ENCODE measurements at places on chromosomes 5 and 9.

- DNase-seq = no peak
These were observed 29.1 kb downstream of the TSPAN17 start for GRCh38 chr5:176676361-176676824.

DNA sequence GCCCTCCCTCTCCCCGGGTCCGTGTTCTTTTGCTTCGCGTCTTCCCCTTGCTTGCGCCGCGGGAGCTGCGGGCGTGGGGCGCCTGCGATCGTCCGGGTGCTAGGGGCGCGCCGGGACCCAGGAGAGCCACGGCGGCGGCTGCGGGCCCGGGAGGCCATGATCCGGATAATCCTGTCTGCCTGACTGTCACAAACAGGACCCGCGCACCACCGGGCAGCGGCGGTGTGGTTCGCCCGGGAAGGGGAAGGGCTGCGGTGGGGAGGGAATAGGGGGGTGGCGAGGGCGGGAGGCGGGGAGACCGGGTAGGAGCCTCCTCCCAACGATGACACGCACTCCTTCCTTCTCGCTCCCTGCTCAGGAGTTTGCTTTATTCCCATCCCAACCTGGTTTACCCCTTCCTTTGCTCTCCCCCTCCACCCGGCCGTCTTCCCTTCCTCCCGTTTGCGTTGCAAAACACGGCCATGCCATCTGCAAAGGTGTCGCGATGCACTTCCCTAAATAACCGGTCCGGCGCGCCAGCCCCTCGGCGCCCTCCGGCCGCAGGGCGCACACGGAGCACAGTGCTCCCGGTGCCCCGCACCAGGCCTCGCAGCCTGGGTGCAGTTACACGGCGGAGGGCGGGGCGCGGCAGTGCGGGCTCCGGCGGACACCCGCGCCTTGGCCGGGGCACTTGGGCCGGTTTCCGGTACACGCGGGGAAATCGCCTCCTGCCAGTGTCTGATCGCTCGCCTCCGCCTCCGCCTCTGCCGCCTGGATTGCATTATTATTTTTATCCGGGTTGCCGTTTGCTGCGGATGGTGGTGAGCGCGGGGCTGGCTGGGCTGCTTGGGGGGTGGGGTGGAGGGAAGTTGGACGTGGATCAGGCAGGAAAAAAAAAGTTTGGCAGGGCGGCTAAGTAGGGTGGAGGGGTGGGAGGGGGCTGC is 1.5 kb downstream of the SMARCA2 start:
- DNase-seq = peak; percentile 74

DNA sequence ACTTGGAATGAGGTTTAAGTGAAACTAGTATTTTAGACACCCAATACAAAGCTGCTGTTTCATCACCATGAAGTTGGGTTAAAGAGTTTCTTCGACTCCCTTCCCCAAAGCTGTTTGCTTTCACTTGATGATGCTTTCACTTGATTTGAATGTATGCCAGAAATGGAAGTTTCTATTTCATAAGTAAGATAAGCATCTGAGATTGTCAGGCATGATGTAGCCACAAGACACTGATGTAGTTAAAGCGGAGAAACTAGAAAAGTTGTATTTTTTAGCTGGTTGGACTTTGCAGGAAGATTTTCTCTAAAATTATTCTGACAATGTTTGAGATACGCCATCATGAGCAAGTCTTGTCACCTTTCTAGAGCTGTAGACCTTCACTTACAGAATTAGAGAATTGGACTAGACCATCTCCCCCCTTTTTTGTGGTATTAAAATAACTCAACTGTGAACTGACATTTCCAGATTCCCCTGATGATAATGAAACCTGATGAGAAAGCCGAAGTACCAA is 20.0 kb downstream of the MOCS2 start:
- no peak for DNase-seq

GRCh38 chr9:33795281-33795680 is at the start of gene PRSS3:
Gene PRSS3 (plus strand): TSS chr9:33795561. CDS start chr9:33795574, 13 bp downstream.
- DNase-seq = peak; percentile 67

DNA sequence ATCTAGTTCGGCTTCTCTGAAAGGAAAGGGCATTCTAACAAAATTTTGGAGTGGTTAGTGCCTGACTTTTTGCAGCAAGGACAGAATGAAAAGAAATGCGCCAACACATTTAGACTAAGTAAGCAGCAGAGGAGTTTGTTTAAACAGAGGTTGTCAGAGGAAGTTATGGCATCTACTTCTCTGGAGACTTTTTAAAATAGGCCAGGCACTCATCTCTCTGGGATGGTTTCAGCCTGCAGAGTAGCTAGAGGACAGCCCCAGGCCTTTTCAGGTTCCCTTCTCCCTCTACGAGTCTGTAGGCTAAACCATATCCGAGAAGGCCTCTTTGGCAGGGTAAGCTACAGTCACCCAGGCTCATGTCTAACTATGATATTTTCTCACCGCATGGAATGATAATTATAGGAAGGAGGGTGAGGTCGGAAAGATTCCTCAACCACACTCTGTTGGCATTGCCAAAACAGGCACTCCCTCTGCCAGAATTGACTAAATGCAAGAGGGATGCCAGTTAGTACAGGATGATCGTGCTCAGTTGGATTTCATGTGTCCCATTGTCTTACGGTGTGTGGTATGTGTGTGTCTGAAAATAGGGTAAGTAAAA is 1.4 kb upstream of the CTXN3 start:
- peak; percentile 79 for DNase-seq

DNA sequence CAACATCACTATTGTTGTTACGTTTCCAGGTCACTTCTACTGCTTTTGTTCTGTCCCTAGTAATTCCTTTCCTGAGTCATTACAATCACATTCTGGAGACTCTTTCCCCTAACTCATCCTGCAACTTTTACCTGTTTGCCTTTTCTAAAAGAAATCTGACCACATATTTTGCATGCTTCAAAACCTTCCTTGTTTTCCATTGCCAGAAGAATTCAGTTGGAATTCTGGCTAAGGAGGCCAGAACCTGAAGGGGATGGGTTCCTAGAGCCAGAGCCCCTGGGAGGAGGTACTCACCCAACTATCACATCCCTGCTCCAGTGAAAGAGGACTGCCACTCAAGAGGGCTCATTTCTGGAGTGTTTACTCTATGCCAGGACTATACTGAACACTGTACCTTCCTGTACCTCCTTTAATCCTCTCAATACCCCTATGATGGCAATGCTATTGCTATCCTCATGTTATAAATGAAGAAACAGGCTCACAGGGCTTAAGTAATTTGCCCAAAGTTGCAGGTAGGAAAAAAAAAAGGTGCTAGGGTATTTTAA is 42.8 kb upstream of the MAST4 start:
- no peak for DNase-seq

GRCh38 chr5:67793418-67793817 is 422.1 kb upstream of the PIK3R1 start:
- no peak for DNase-seq

- DNase-seq = no peak
These were observed 17.1 kb upstream of the POU4F3 start for GRCh38 chr5:146321571-146321970.

GRCh38 chr5:80975065-80975464 is 14.9 kb downstream of the RASGRF2 start:
- no peak for DNase-seq

GRCh38 chr5:76104027-76104426 is 20.8 kb downstream of the SV2C start:
- peak; percentile 23 for DNase-seq

DNA sequence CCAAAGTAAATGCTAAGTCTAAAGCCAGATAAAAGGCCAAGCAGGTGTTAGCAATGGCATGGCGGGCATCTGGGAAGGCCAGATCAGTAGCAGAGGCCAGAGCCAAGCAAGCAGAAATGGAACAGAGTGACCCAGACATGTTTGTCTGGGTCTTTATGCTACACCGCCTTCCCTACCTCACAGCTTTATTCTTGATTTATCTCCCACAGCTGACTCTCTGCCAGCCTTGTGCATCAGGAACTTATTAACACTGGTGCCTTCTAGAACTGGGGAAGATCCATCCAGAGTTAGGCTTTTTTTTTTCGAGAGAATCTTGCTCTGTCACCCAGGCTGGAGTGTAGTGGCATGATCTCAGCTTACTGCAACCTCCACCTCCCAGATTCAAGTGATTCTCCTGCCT is 112.5 kb upstream of the SLC44A1 start:
- DNase-seq = no peak

DNA sequence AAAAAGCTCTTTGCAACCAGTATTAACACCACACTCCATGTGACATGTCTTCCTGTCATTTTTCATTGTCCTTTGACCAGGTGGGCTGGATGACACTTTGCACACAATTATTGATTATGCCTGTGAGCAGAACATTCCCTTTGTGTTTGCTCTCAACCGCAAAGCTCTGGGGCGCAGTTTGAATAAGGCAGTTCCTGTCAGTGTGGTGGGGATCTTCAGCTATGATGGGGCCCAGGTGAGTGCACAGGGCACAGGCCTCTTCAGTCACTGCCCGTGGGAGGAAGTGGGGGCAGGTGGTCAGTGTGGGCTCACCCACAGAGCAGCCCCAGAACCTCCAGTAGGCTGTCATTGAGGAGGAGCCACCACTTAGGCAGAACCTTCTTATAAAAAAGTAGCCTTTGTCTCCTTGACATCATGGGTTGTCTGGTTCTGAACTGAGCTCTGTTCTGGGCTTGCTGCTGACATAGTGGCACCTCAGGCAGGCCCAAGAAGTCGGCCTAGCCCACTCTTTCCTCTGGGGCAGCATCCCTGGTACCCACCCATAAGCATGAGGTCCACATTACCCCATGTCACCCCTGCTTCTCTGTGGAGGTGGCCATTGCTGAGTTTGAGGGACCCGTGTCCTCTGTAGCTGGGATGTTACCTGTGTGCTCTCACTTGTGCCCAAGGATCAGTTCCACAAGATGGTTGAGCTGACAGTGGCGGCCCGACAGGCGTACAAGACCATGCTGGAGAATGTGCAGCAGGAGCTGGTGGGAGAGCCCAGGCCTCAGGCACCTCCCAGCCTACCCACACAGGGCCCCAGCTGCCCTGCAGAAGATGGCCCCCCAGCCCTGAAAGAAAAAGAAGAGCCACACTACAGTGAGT is 39.3 kb downstream of the SECISBP2 start:
- DNase-seq = no peak

DNA sequence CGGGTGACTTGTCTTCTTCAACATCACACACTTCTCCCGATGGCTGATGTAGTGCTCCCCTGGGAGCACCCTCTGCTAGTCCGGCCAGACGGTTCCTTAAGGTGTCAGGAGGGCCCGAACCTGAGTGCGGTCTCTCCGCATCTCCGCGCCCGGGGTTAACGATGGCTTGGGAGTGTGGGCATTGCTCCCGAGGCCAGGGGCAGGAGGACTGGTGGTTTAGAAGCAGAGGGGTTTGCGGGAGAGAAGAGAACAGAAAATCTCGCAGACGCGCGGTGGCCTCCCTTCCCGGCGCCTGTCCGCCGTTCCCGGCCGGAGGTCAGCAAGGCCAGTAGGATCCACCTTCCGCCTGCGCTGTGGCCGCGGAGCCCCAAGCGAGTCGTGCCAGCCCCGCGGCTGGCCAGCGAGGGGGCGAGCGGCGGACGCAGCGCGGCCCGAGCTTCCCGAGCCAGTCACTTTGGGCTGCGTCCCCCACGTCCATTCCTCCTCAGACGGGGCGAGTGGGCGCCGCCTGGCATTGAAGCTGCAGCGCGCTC is 700 bp downstream of the CDO1 start:
- no peak for DNase-seq

GRCh38 chr5:147669169-147669869 is 113.2 kb downstream of the JAKMIP2 start:
- no peak for DNase-seq

DNA sequence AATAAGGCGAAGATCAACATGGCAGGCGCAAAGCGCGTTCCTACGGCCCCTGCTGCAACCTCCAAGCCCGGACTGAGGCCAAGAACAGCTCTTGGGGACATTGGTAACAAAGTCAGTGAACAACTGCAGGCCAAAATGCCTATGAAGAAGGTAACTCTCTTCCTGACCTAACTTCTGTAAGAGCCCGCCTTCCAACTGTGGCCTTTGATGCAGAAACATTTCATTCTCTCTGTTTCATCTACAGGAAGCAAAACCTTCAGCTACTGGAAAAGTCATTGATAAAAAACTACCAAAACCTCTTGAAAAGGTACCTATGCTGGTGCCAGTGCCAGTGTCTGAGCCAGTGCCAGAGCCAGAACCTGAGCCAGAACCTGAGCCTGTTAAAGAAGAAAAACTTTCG is 979 bp downstream of the CCNB1 start:
- DNase-seq = no peak

- DNase-seq = no peak
These were observed 1696.9 kb upstream of the WWC1 start for GRCh38 chr5:166594567-166594966.

DNA sequence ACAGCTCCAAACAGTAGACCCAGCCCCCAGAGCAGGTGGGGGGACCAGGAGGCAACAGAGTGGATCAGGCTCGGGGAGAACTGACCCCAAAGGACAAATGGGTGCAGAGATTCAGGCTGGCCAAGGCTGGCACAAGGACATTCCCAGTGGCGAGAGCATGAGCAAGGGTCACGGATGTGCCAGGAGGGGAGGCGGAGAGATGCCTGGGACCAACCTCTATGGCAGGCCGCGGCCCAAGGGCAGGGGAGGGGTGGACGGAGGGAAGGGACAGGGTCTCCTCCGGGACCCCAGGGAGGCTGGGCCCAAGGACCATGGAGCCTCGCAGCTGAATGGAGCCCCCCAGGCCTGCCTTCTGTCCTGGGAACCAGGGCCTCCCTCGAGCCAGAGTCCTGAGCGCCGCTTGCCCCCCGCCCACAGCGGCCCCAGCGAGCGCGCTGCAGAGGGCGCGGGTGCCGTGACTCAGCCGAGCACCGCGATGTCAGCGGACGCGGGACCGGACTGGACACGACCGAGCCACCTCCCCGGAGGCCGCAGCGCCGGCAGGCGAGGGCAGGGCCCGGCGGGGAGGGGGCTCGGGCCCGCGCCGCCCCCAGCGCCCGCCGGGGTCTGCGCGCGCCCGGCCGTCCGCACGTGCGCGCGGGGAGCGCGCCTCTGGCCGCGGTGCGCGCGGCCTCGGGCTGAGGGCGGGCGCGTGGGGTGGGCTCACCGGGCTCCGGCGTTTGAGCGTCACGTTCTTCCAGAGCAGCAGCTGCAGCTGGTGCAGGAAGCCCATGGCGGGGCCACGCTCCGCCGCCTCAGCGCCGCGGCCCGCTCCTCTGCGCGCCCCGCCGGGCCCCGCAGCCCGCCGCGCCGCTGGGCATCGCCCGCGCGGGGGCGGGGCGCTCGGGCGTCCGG is at the start of gene ABCA2:
Gene ABCA2, minus strand, starts transcription at position 869 of the 894 bp plus-strand sequence. Its CDS starts 97 bp downstream, at position 772.
- peak; percentile 29 for DNase-seq

DNA sequence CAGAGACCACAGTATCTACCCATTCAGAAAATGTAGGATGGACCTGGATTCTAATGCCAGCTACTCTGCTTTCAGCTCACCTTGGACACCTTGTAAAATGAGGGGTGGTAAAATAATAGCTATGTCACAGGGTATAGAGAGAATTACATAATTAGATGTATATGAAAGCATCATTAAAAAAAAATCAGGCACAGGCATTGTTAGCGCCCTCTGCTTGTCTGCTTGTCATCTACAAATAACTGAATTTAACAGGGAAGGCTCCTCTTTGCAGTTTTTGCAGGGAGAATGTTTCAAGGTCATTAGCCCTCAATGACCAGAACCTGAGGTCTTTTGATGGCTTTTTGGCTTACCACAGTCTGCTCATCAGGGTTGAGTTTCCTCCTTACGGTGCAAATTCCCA is 58.0 kb downstream of the GPR21 start:
- no peak for DNase-seq

- no peak for DNase-seq
These were observed 18.4 kb downstream of the NIPBL start for GRCh38 chr5:36894954-36895353.
